ENCODE measurements at places on chromosomes 1 and 21.

GRCh38 chr1:35506960-35507912 is 50.0 kb downstream of the KIAA0319L start:
- DNase-seq = no peak

GRCh38 chr1:15994590-15995351 is 9.3 kb upstream of the SRARP start:
- peak; percentile 46 for DNase-seq

- no peak for DNase-seq
These were observed 131.9 kb upstream of the C1orf105 start for GRCh38 chr1:172288581-172288980.

GRCh38 chr1:184036517-184036949 is 995 bp downstream of the COLGALT2 start:
- DNase-seq = peak; percentile 69

DNA sequence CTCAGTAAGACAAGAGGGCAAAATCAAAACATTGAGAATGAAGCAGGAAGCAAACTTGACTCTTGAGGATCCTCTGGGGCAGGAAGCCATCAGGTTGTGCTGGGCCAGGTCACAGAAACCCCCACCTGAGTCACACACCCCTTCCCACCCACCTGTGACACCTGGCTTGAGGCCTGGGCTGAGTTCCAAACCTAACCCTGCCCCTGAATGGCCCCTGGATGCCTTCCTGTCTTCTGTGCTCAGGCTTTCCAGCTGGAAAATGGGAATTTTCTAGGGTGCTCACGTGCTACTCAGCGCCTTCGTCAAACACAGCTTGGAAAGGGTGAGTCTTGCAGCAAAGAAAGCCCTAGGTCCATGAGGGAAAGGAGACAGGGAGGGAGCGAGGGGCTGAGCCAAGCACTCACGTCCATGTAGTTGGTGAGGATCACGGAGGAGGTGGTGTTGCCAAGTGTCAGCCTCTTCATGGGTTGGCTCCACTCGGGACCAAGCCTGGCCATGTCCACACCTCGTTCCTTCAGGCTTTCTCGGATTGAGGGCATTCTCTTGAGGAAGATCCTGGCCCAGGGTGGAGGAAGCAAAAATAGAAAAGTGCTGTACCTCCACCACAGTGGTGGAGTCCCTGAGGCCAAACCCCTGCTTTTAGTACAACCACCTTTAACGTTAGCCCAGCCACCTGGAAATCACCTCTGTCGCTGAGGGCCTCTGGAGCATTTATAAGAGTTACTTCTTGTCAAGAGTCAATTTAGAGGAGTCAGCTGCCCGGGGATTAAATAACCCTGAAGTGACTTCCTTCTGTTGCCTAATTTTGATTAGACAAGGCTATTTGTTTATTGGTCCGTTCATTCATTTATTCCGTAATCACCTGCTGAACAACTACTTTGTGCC is 4.3 kb downstream of the REN start:
- DNase-seq = no peak
